ENCODE measurements at places on chromosomes 16 and 17.

DNA sequence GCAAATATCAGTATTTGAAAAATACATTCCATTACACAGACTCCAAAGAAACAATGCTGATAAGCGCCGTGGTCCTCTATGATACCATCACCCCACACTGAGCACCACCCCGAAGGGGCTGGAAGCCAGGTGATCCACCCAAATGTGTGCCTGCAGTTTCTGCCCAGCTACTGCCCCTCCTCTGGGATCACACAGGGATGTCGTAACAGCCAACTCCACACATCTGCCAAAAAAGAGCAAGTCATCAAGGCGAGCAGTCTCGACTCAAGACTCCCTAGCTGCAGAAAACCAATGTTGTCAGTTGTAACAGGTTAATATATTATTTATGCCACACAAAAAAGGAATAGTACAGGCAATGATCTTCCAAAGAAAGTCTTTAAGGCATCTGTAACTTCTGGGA, 21.0 kb downstream of the CYB5D2 start:
- no peak for DNase-seq

GRCh38 chr17:55731586-55732250, 9.1 kb upstream of the TMEM100 start:
- DNase-seq, result no peak

DNA sequence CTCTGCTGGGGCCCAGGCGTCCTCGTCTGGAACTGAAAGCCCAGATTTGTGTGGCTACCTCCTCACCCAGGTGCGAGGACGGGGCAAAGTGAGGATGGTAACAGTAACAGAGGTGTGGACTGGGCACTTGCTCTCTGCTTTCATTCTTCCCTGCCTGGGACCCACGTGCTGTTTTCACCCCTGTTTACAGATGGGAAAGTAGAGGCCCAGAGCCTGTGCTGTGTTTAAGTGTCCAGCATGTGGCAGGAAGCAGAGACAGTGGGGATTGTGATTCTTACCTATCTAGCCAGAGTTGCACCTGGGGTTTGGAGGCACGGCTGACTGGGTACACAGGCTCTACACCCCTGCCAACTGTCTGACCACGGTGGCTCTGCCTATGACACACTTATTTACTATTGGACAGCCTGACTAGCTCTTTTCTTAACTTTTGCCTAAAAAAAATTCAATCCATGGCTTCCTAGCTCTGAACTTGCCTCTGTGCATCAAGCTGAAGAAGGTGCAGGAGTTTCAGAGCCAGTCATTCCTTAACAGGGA, 155.4 kb downstream of the CLEC16A start:
- DNase-seq, result no peak

DNA sequence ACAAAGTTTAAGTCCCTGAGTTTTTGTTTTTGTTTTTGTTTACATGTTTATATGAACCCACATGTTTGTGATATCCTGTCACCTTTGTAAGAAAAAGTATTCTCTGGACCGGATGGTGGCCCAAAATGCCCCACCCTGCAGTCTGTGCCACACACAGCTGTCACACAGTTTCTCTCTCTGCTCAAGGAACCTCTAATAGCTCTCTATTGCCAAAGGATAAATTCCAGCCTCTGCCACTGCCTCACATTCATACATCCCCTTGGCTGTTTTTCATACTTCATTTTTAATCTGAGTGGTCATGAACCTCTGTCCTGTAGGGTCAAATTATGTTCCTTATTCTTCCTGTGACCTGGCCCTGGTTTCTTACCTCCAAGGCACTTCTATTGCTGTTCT, 520.3 kb upstream of the CDH5 start:
- no peak for DNase-seq

DNA sequence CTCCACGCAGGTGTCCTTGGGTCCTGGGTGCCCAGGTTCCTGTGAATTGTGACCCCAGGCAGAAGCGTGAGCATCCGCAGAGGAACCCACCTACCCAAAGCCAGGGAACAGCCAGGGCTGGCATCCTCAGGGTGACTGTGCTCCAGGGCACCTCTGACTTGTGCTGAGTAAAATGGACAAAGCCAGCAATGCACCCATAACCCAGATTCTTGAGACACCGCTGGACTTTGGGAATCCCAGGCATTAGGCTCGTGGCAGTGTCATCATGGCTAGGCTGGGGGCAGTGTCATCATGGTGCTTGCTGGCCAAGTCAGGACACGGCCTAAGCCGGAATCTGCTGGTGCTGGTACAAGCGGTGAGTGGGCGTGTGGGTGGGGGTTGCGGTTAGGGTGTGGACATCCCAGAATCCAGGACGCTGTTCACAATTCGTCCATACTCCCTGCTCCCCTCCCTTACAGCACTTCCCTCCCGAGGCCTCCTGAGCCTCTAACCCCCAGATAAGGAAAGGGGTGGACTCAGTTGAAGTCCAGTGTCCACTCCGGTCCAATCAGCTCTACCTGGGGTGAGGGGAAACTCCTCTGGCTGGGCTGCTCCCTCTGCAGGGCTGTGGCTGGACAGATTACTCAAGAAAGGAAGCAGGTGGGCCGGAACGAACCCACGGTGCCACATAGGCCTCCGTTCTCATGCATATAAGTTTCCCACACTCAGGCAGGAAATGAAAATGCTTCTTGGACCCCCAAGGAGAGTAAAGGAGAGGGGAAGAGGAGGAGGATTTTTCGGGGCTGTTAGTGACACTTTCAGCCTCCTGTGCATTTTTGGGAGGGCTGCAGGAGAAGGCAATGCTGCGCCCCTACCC, 138.9 kb downstream of the SEC14L1 start:
- DNase-seq, result no peak

GRCh38 chr16:84068783-84069462, 26.3 kb upstream of the SLC38A8 start:
- no peak for DNase-seq

DNA sequence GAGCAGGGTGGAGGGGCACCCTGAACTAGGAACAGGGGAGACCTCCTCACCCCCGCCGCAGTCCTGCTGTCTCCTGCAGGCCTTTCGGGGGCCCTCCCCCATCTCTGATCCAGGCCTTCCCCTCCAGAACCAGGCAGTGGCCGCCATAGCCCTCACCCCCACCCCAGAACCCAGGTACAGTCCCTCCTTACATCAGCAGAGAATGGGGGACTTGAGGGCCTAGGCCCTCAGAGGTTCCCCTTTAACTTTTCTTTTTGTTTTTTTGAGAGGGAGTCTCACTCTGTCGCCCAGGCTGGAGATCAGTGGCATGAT, 4.3 kb upstream of the HAP1 start:
- DNase-seq, result no peak

DNA sequence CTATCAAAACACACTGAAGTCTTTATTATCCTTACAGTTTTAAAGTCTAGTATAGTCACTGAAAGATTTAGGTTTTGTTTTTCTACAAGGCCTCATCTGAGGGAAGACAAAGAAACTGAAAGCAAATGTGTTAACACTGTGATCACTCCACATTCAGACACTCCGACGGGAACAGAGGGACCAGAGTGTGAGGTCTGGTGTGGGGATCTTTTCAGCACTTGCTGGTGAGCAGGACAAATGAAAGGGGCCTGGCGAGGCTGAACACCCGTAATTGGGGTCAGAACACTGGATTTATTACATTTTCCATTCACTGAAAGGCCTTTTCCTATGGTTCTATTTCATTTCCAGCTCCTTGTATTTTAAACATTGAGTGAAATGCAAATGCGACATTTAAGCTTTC, 910.5 kb downstream of the CDH11 start:
- no peak for DNase-seq

DNA sequence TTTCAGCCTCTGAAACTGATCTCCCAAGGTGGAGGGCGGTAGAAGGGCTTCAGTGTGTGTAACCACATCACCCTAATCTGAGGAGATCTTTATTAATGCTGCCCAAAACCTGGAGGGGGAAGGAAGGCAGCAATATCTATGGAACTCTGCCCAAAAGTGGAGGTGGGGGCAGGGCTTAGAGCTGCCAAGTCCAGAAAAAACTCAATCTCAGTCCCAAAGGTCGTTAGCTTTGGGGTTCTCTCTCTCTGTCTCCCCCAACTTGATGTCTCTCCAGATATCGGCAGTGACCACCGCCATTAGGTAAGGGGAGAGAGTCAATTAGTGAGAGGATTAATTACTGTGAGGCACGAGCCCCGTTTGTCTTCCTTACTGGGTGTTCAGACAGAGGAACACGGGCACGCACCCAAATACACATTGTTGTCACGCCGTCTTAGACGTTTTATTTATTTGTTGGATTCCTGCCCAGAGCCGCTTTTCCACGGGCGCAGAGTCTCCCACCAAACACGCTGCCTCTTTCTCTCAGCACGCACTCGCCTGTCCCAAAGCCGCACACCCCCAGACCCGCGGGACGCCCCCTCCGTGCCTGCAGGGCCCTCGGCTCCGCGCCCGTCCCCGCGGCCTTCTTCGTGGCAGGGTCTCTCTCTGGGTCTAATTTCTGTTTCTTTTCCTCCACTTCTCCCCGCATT, 5.4 kb upstream of the LHX1 start:
- no peak for DNase-seq

DNA sequence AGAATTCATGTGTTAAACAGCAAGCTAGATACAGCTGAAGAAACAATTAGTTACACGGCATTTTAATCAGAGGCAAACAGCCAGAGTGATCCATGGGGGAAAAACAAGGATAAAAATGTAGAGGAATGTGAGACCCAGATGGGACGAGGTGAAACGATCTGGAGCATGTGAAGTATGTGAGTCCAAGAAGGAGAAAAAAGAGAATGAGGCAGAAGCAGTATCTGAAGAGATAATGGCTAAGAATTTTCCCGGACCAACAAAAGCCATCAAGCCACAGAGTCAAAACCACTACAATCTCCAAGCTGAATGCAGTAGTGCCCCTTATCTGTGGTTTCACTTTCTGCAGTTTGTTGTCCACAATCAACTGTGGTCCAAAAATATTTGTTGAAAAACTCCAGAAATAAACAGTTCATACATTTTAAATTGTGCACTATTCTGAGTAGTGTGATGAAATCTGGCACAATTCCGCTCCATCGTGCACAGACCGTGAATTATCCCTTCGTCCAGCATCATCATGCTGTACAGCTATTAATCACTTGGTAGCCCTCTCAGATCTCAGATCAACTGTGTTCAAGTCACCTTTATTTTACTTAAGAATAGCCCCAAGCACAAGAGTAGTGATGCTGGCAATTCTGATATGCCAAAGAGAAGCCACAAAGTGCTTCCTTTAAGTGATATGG, 18.8 kb downstream of the MYH10 start:
- DNase-seq, result no peak

GRCh38 chr16:75475420-75475847, 10.9 kb upstream of the TMEM170A start:
- no peak for DNase-seq

GRCh38 chr17:15510361-15510760, 42.9 kb upstream of the CDRT4 start:
- DNase-seq, result no peak

- DNase-seq, result no peak
Observed at GRCh38 chr17:66444031-66444430, 141.6 kb downstream of the PRKCA start.

DNA sequence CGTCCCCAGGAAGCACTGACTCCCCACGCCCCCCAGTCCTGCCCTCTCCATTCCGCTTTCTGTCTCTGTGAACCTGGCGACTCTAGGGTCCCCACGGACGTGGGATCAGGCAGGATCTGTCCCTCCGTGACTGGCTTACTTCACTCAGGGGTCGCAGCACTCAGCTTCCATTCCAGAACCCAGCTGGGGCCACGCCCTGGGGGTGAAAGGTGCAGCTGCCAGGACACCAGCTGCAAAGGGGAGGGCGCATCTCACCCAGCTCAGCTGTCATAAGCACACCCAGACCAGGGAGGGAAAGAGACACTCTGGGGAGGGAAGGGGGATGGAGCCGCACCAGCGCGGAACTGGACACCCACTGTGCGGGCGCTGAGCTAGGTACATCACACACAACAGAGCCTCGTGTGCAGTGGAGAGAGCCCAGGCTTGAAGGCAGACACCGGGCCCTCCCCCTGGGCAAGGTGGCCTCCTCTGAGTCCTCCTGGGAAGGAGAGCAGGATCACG, 18.5 kb upstream of the HEXD start:
- no peak for DNase-seq

DNA sequence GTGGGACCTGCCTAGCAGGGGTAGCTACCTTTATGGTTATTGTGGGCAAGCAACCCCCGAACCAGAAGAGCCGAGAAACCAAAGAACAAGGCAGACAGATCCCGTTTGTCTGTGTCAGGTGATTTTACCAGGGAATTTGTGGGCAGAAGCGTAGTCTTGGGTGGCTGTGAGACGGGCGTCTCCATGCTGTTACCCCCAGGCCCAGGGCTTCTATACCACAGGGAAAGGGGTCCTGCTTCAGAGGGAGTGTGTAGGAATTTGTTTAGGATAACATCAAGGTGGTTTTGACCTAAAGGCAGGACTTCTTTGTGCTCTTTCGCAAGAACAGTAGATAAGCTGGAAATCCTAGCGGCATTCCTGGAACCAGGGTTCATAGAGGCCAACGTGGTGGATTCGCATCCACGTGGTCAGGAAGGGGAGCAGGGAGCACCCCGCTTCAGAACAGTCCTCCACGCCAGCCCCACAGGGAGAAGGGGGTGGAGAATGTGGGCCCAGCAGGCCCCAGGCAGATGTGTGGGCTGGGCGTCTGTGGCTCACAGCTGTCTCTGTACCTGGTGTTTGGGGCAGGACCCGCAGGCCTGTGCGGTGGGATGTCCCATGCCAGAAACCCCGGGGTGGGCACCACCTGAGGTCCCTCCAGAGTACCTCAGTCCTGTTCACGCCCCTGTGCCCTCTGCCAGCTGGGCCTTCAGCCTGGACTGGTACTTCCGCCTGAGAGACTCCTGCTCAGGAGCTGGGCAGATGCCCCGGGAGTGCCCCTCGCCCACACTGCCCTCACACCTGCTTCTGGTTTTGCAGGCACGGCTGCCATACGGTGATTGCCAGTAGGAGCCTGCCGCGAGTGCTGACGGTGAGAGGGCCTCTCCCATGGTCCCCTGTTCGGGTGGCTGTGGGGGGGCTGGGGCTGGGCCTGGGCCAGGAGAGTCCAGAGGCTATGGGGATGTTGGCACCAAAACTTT, 4.1 kb downstream of the DECR2 start:
- no peak for DNase-seq

DNA sequence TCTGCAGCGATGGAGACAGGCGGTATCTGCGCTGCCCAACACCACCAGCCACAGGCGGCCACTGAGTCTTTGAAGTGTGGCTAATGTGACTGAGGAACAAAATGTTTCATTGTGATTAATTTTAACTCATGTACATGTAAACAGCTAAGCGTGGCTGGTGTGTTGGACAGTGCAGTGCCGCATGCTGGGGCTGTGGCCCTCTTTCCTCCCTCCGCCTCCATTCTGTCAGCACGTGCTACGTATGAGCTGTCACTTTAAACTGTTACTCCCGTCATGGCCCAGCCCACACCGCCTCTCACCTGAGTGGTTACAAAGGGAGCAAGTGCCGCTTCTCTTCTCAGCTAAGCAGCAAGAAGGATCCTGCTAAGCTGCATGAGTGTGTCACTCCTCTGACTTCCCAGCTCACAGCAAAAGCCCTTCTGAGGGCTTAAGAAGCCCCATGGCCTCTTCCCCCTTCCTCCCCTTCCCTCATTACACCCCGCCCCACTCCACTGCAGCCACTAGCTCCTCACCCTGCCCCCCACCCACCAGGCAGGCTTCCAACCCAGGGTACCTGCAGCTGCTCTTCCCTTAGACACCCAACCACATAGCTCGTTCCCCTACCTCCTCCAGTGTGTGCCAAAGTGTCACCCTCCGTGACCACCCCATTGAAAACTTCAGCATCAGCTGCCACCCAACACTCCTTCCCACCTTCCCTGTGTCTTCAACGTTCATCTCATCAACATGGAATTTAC, 15.0 kb downstream of the HASPIN start:
- peak; percentile 57 for DNase-seq

All from activated CD4-positive, alpha-beta T cell treated with anti-CD3 and anti-CD28 coated beads, Interleukin-2, amount 50 U/mL, for 1 hour (primary cell).